ENCODE measurements at places on chromosomes 5 and 9. TPM values are rescaled to one million over a fixed set of nuclear protein-coding genes. Genes with fewer than 3 reads are reported as not detected.

The RNF183 gene
- total RNA-seq = 0.23 TPM

GRCh38 chr9:92517046-92517445, 18.7 kb downstream of the ECM2 start:
- DNase-seq = no peak

GRCh38 chr9:135135171-135135928, 47.9 kb downstream of the OLFM1 start:
- no peak for DNase-seq

GRCh38 chr9:81629440-81629839, 59.9 kb downstream of the TLE1 start:
- DNase-seq = no peak

- DNase-seq = no peak
Observed at GRCh38 chr9:136823136-136824046, 15.6 kb downstream of the RABL6 start.

The NCS1 gene
- 69.6 TPM for total RNA-seq

DNA sequence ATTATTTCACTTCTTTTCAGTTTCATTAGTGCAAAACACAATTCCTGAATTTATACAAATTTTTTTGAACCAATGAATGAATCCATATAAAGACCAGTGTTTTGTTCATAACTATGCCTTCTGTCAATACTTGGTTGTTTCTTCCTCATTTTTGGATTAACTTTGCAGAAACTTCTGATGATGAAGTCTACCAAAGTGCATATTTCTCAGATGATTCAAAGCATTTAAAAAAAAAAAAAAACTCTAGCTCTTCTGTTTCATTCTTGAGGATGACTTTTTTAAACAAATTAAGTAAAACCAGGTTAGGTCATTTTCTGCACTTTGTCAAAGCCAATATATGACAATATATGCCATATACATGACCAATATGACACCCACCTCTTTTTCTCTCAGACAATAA, 92.6 kb downstream of the CHSY3 start:
- DNase-seq = no peak

GRCh38 chr5:140111011-140111858, 2.7 kb upstream of the PURA start:
- no peak for DNase-seq
